Activated T-helper 1 cell treated with anti-CD3 and anti-CD28 coated beads, Interleukin-12 subunit alpha, Interleukin-12 subunit beta, Interleukin-2, Interleukin-4 antibody, amounts not matched to agents 30 ng/mL and 10 ng/mL and 1 ng/mL, durations not matched to agents 14 hours and 24 hours and 36 hours (primary cell): ENCODE measurements at places on chromosomes 2 and 18.

DNA sequence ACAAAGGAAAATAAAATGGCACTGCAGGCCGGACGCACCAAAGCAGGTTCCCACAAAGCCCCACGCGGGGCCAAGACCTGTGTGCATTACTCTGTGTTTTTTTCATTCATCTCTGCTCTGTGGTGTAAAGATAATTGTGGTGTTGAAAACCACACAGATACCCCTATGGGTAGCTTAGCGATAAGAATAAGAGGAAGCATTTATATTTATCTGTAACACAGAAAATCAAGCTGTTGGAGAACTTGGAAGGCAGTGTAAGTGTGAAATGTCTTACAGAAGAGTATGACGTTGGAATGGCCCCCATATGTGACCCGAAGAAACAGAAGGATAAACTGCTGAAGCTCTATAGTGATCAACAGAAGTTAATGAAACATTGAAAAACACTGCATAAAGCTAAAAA, 20.3 kb upstream of the MARCO start:
- H3K27me3 ChIP-seq, result peaks cover 2% of the 10 kb centered on the region
- no peaks in the 10 kb centered on the region for H3K4me1 ChIP-seq
- H3K4me3 ChIP-seq, result no peak overlapping the region

GRCh38 chr18:60019463-60019840, 119.7 kb downstream of the PMAIP1 start:
- H3K27ac ChIP-seq, result no peak overlapping the region
- no peaks in the 10 kb centered on the region for H3K36me3 ChIP-seq
- no peaks in the 10 kb centered on the region for H3K4me1 ChIP-seq
- no peak overlapping the region for H3K4me3 ChIP-seq
- peaks cover 3% of the 10 kb centered on the region for H3K27me3 ChIP-seq

DNA sequence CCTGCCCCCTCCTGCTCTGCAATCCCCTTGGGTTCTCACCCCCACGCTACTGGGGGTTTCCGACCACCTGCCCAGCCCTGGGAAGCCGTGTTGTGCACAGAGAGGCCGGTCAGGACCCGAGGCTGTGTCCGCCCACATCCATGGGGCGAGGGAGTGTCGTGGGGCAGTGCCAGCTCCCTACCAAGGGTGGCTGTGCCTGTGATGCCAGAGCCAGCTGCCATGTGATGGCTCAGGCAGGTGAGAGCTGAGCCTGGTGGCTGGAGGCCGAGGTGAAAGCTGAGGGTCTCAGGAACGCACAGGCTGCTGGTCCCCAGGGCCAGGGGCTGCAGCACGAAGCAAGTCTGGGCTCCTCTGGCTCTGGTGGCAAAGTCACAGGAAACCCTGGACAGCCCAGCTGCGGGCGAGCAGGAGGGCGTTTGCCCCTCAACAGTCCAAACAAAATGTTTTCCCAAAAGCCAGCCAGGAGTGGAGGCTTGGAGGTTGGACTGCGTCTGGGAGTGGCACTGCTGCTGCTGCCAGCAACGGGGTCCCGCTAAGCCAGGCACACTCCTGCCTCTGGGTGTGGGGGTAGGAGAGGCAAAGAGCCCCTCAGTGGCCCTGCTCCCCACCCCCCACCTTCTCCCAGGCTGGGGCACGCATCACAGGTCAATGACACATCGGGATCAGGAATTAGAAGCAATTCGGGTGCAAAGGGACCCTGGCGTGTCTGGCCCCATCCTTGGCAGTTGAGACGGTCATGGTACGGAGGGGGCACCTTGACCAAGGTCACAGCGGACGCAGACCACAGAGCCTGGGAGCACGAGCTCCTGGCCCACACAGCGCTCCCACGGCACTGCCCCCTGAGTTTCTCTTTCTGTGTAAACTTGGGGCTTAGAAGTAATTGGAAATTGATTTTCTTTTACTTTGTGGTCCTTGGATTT, 72.4 kb upstream of the GPC1 start:
- H3K27me3 ChIP-seq, result no peaks in the 10 kb centered on the region
- no peaks in the 10 kb centered on the region for H3K4me1 ChIP-seq
- H3K36me3 ChIP-seq, result no peaks in the 10 kb centered on the region
- no peak overlapping the region for H3K4me3 ChIP-seq

- H3K4me3 ChIP-seq, result no peak overlapping the region
- no peak for DNase-seq
- no peak overlapping the region for H3K27ac ChIP-seq
These were observed 39.4 kb downstream of the MYOM1 start for GRCh38 chr18:3180325-3180724.

- H3K4me3 ChIP-seq, result no peak overlapping the region
- no peaks in the 10 kb centered on the region for H3K36me3 ChIP-seq
- H3K27ac ChIP-seq, result no peak overlapping the region
- H3K27me3 ChIP-seq, result peaks cover 18% of the 10 kb centered on the region
- H3K4me1 ChIP-seq, result no peaks in the 10 kb centered on the region
These were observed 79.6 kb upstream of the SKOR2 start for GRCh38 chr18:47331026-47331425.

GRCh38 chr2:160254189-160254762, 54.2 kb upstream of the ITGB6 start:
- no peaks in the 10 kb centered on the region for H3K4me1 ChIP-seq
- no peaks in the 10 kb centered on the region for H3K36me3 ChIP-seq
- no peak for DNase-seq
- H3K27me3 ChIP-seq, result peaks cover 1% of the 10 kb centered on the region
- no peak overlapping the region for H3K27ac ChIP-seq

- no peaks in the 10 kb centered on the region for H3K27me3 ChIP-seq
- H3K4me1 ChIP-seq, result peaks cover 40% of the 10 kb centered on the region
These were observed 818 bp downstream of the ITGB1BP1 start for GRCh38 chr2:9422321-9423099.

DNA sequence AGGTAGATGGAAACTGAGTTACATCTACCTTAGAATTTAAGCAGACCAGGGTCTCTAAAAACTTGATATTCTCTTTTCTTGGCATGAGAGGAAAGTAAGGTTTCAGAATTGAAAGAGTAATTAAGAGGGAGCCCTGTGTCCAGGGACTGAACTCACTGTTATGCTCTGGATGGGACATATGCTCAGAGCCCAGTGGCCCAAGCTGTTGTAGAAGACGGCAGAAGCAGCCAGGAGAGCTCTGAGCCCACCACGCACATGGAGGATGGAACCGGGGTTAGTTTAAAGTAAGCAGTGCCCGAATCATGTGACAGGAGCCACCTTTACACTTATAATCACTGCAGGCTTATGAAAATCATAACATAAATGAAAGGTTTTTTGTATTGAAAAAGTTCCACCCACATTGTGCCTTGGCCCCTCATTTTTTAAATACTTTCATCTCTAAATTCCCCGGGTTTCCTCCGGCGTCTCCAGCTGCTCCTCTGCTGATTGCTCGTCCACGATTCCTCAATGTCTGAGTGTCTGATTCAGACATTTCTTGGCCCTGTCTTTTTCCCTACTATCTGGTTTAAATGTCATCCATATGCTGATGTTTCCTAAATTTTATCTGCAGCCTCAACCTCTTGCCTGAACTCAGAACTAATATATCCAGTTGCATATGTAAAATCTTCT, 36.1 kb upstream of the SPTBN1 start:
- H3K36me3 ChIP-seq, result no peaks in the 10 kb centered on the region
- peaks cover 9% of the 10 kb centered on the region for H3K27me3 ChIP-seq
- no peak overlapping the region for H3K27ac ChIP-seq
- H3K4me1 ChIP-seq, result peaks cover 5% of the 10 kb centered on the region

DNA sequence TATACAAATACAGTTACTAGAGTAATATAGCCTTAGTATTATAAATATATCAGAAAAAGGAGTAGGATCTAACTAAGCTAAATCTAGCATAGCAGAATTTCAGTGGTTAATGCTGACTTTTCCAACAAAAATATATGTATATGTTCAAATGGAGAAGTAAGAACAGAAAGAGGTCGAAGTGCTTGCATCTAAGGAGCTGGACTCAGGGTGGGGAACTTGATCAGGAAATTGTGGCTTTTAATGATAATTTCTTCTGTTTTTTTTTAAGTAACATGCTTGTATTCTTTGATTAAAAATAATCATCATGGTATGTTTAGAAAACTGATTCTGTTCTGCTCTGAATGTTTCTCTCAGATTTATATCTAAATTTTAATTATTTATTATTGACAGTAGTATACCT, 327.1 kb downstream of the GALNT13 start:
- H3K36me3 ChIP-seq, result no peaks in the 10 kb centered on the region
- H3K4me3 ChIP-seq, result no peak overlapping the region
- H3K27me3 ChIP-seq, result no peaks in the 10 kb centered on the region
- no peak overlapping the region for H3K27ac ChIP-seq
- no peaks in the 10 kb centered on the region for H3K4me1 ChIP-seq

GRCh38 chr18:23580677-23581367, 5.5 kb downstream of the NPC1 start:
- no peaks in the 10 kb centered on the region for H3K27me3 ChIP-seq
- no peak for DNase-seq
- H3K4me3 ChIP-seq, result no peak overlapping the region
- H3K27ac ChIP-seq, result no peak overlapping the region
- peaks cover 69% of the 10 kb centered on the region for H3K4me1 ChIP-seq

GRCh38 chr2:160562730-160563129, 69.1 kb upstream of the RBMS1 start:
- H3K4me3 ChIP-seq, result no peak overlapping the region
- DNase-seq, result no peak
- H3K27me3 ChIP-seq, result peaks cover 3% of the 10 kb centered on the region
- no peak overlapping the region for H3K27ac ChIP-seq
- no peaks in the 10 kb centered on the region for H3K4me1 ChIP-seq

DNA sequence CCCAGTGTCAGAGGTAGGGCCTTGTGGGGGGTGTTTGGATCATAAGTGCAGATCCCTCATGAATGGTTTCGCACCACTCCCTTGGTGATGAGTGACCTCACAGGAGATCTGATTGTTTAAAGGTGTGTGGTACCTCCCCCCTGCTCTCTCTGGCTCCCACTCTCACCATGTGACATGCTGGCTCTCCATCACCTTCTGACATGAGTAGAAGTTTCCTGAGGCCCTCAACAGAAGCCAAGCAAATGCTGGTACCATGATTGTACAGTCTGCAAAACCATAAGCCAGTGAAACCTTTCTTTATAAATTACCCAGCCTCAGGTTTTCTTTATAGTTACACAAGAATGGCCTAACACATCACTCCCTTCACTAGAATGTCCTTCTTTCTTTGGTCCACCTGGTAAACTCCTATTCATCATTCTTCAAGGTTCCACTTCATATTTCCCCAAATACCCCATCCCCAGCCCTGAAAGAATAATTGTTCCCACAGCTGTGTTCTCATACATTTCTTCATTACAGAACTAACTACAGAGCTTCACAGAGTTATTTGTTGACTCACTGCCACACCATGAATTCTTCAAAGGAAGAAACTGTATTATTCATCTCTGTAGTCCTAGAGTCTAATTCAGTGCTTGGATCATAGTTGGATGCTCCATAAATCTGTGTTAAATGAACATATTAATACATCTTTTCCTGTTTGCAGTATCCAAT, 81.2 kb upstream of the STK17B start:
- DNase-seq, result no peak
- peak overlapping the region; percentile 88 for H3K27ac ChIP-seq
- H3K36me3 ChIP-seq, result peaks cover 13% of the 10 kb centered on the region
- no peaks in the 10 kb centered on the region for H3K27me3 ChIP-seq
- no peak overlapping the region for H3K4me3 ChIP-seq

GRCh38 chr2:12087175-12087574, 340.7 kb downstream of the LPIN1 start:
- no peak overlapping the region for H3K4me3 ChIP-seq
- H3K27me3 ChIP-seq, result peaks cover 7% of the 10 kb centered on the region
- peaks cover 5% of the 10 kb centered on the region for H3K4me1 ChIP-seq
- DNase-seq, result no peak
- H3K27ac ChIP-seq, result no peak overlapping the region

- no peak overlapping the region for H3K27ac ChIP-seq
- no peaks in the 10 kb centered on the region for H3K36me3 ChIP-seq
- no peak for DNase-seq
- H3K27me3 ChIP-seq, result peaks cover 2% of the 10 kb centered on the region
These were observed 2.5 kb upstream of the CPO start for GRCh38 chr2:206936843-206937230.

GRCh38 chr2:219175928-219176817, 552 bp downstream of the CNPPD1 start:
- peaks cover 35% of the 10 kb centered on the region for H3K36me3 ChIP-seq
- H3K4me3 ChIP-seq, result peak overlapping the region; percentile 88
- peak; percentile 18 for DNase-seq
- H3K27ac ChIP-seq, result peak overlapping the region; percentile 74

GRCh38 chr2:11764920-11765319, 18.5 kb downstream of the LPIN1 start:
- peak overlapping the region; percentile 1 for H3K27ac ChIP-seq
- H3K4me3 ChIP-seq, result no peak overlapping the region
- DNase-seq, result no peak
- H3K4me1 ChIP-seq, result peaks cover 49% of the 10 kb centered on the region
- H3K36me3 ChIP-seq, result peaks cover 44% of the 10 kb centered on the region
- H3K27me3 ChIP-seq, result no peaks in the 10 kb centered on the region

GRCh38 chr2:152464851-152465470, 130.0 kb downstream of the FMNL2 start:
- H3K4me1 ChIP-seq, result peaks cover 13% of the 10 kb centered on the region
- H3K27ac ChIP-seq, result no peak overlapping the region
- H3K27me3 ChIP-seq, result no peaks in the 10 kb centered on the region
- no peaks in the 10 kb centered on the region for H3K36me3 ChIP-seq
- DNase-seq, result no peak

DNA sequence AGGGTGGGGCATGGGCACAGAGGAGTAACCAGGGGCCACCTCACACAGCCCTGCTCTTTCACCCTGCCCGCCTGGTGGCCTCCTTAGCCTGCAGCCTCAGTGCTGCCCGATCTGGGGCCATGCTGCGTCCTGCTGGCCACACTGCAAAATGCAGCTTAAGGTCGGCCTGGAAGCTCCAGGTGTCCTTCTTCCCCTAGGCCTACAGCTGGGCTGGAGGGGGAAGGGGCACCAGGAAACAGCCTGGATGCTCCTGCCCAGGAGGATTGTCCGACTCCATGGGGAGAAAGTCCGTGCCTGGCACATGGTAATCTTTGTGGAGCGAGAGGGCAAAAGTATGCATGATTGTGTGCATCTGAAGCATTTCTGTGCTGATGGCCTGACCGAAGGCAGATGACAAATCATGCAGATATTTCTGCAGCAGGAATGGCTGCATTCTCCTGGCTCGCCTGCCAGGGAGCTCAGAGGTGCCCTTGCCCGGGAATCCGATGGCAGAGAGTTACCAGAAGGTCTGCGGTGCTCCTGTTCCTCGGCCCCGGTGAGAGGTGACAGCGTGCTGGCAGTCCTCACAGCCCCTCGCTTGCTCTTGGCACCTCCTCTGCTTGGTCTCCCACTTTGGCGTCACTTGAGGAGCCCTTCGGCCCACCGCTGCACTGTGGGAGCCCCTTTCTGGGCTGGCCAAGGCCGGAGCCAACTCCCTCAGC, 12.8 kb upstream of the ALPP start:
- H3K27me3 ChIP-seq, result no peaks in the 10 kb centered on the region
- no peaks in the 10 kb centered on the region for H3K36me3 ChIP-seq
- no peak for DNase-seq
- H3K4me3 ChIP-seq, result no peak overlapping the region
